ENCODE measurements at places on chromosomes 2 and 18.

- no peak for DNase-seq
Observed at GRCh38 chr2:121130301-121130850, 154.6 kb downstream of the TFCP2L1 start.

DNA sequence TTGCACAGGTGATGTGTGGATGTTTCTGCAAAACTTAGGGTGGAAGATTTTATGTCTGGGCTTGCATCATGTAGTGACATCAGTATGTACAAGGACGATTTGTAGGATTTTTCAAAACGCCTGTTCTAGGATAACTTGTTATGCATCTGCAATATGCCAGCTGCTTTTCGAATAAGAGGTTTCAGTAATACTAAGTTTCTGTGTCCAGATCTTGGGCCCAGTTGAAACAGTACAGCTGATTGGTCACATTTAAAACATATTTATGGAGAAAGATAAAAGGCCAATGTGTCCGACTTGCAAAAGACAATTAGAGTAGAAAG lies 1.2 kb downstream of the PTPN4 start:
- DNase-seq: no peak

DNA sequence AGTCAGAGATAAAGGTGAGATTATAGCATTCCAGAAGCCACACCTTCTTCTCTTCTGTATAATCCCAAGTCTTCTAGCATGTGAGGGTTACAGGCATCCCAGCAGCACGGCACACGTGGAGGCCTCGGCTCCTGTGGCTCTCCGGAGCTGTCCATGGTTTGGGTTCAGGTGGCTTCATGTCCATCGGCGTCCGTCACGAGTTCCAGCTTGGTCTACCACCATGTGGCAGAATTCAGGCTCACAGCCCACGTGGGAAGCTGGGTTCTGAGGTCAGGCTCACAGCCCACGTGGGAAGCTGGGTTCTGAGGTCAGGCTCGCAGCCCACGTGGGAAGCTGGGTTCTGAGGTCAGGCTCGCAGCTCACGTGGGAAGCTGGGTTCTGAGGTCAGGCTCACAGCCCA lies 378.3 kb upstream of the SALL3 start:
- DNase-seq: no peak

DNA sequence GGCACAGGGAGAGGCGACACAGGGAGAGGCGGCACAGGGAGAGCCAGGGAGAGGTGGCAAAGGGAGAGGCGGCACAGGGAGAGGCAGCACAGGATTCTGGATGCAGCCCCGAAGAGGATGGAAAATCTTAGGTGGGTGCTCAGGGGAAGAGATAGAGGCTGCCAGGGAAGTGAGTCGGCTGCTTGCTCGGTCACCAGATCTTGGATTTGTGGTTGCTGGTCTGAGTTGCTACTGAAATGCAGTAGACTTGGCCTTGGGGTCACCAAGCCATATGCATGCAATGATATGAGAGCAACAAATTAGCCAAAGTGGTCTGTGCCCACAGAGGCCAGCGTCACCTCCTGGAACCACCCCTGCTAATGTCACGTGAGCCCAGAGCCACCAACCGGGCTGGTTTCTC lies 117.2 kb upstream of the SALL3 start:
- no peak for DNase-seq

DNA sequence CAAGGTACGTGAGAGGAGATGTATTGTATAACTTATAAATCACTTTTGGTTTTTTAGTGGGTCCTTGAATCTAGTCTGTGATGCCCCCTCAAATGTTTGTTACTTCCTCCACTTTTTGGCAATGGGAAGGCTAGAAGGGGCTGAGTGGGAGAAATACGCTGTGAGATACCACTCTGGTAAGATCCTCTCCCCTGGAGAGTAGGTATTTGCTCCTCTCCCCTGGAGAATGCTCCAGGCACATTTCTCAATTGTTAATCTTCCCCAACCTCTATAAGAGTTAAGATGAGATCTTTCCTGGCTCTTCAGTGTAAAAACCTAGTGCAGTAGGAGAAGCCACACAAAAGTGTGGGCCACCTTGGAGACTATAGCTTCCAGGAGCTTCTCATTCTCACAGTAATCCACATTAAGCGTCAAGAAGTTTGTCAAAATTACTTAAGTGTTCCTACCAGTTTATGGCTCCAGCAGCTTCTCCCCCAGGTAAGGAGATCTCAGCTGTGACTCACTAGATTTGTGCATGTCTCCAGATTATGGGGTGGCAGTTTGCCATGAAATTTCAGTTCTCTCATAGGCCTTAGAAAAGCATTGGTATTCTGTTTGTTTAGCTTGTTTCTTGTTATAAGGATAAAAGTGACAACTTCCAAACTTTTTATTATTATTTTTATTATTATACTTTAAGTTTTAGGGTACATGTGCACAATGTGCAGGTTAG lies 182.6 kb downstream of the FSIP2 start:
- DNase-seq: no peak
